Caco-2 (cell line): ENCODE measurements at places on chromosomes 6 and 20. TPM values are rescaled to one million over a fixed set of nuclear protein-coding genes. Genes with fewer than 3 reads are reported as not detected.

Gene IRAK1BP1
- total RNA-seq = 1.7 and 1.8 TPM in 2 replicates

- H3K36me3 ChIP-seq = no peaks in the 10 kb centered on the region
- H3K27ac ChIP-seq = no peak overlapping the region
- no peak overlapping the region for H3K4me3 ChIP-seq
- no peaks in the 10 kb centered on the region for H3K4me1 ChIP-seq
Observed at GRCh38 chr6:122286512-122286911, 112.9 kb upstream of the HSF2 start.

- no peaks in the 10 kb centered on the region for H3K36me3 ChIP-seq
- no peaks in the 10 kb centered on the region for H3K4me1 ChIP-seq
- no peak overlapping the region for H3K27ac ChIP-seq
- no peak for DNase-seq
- H3K4me3 ChIP-seq = no peak overlapping the region
Observed at GRCh38 chr6:16504609-16505008, 256.7 kb downstream of the ATXN1 start.

GRCh38 chr6:124066946-124067552 is 263.4 kb downstream of the NKAIN2 start:
- no peak overlapping the region for H3K4me3 ChIP-seq
- no peaks in the 10 kb centered on the region for H3K4me1 ChIP-seq
- no peaks in the 10 kb centered on the region for H3K27me3 ChIP-seq
- DNase-seq = no peak
- no peaks in the 10 kb centered on the region for H3K36me3 ChIP-seq

- DNase-seq = no peak
- no peaks in the 10 kb centered on the region for H3K27me3 ChIP-seq
- no peak overlapping the region for H3K4me3 ChIP-seq
- no peak overlapping the region for H3K27ac ChIP-seq
- no peaks in the 10 kb centered on the region for H3K36me3 ChIP-seq
Observed at GRCh38 chr6:165052561-165053480, 256.6 kb downstream of the C6orf118 start.

DNA sequence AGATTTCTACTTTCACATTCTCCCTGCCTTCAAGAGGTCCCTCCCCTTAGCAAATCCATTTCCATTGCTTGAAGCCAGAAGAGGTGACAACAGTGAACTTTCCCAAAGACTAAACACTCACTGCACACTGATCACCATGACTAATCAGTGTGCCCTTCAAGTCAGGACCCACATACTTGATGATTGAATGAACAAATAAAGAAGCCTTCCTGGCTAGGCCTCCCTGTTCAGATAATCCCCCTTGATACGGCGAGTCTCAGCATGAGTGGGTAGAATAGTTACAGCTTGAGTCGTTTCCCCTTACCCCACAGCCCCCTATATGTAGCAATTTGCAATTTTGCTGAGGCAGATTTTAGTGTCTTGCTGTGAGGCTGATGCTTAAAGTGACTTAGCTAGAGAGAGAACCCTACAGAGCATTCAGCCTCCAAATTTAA is 102.2 kb downstream of the UNC5CL start:
- no peak overlapping the region for H3K4me3 ChIP-seq
- no peaks in the 10 kb centered on the region for H3K4me1 ChIP-seq
- H3K27ac ChIP-seq = peak overlapping the region; percentile 28
- no peak for DNase-seq

Gene SOX12
- total RNA-seq = 13.9 and 14.7 TPM in 2 replicates

DNA sequence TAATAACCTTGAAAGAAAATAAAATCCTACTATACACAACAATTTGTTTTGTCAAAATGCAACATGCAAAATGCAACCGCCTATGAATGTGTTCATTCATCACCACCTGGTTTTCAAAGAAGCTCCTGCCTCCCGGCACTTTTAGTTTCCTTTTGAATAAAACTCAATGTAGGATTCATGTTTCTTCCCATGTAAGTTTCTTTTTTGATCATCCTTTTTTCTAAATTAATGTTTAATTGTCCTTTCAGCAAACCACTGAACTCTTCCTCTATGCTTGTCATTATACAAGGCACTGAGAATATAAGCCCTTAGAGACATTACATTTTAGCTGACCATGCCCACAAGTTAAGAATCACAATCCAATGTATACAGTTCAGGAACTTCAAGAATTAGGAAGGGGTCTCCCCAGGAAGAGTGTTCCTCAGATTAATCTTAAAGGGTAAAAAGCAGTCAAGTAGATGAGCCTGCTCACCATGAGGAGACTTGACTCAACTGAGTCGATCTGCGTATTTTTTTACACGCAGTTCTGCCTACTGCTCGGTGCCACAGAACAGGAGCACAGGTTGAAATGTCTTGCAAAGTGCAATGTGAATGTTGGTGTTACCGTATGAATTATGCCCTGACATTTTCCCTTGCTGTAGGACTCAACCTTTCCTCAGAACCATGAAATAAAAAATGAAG is 7.2 kb upstream of the THEMIS start:
- no peaks in the 10 kb centered on the region for H3K27me3 ChIP-seq
- DNase-seq = no peak
- H3K27ac ChIP-seq = no peak overlapping the region
- no peaks in the 10 kb centered on the region for H3K36me3 ChIP-seq
- no peak overlapping the region for H3K4me3 ChIP-seq

DNA sequence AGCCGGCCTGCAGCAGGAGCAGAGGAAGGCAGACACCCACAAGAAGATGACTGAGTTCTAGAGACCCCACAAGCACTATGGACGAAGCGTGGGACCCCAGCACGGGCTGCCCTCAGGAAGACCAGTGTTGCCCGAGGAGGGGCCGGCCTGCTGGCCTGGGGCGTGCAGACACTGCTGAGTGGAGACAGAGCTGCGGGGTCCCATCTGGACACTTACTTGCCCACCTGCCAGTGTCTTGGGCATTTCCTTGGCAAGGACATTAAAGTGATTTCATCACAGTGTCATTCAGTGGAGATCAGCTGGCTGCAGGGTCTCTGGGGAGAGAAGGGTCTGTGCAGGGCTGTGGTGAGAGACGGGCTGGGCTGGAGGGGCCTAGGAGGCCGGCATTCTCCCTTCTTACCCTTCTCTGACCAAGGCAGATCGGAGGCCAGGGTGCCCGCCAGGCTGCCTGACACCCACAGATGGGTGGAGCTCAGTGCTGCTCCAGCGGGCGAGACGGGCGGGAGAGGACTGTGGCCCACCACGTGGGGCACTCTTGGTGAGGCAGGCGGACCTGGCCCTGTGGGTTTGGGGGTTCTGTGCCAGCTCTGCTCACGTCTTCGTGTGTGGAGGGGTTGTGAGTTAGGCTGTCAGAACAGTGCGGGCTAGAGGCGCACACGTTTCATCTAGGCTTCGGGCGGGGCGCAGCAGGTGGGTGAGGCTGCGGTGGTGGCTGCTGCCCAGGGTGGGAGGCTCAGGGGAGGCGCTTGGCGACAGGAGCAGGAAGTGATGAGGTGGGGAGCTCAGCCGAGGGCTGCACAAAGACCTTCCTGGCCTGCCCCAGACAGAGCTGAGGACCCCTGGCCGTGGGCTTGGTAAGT is at the start of gene LIME1:
TSS of gene LIME1 (plus strand) at position 806 of the 860 bp plus-strand sequence. CDS start 886 bp downstream, outside the sequence.
- no peaks in the 10 kb centered on the region for H3K27me3 ChIP-seq
- H3K4me1 ChIP-seq = peaks cover 15% of the 10 kb centered on the region
- peak within 1 kb of the TSS; percentile 71 for H3K4me3 ChIP-seq
- DNase-seq = no peak
- H3K27ac ChIP-seq = peak within 1 kb of the TSS; percentile 32

GRCh38 chr20:16261733-16262273 is 311.4 kb downstream of the KIF16B start:
- H3K4me3 ChIP-seq = no peak overlapping the region
- DNase-seq = no peak
- H3K36me3 ChIP-seq = no peaks in the 10 kb centered on the region
- H3K27ac ChIP-seq = no peak overlapping the region
- no peaks in the 10 kb centered on the region for H3K4me1 ChIP-seq

DNA sequence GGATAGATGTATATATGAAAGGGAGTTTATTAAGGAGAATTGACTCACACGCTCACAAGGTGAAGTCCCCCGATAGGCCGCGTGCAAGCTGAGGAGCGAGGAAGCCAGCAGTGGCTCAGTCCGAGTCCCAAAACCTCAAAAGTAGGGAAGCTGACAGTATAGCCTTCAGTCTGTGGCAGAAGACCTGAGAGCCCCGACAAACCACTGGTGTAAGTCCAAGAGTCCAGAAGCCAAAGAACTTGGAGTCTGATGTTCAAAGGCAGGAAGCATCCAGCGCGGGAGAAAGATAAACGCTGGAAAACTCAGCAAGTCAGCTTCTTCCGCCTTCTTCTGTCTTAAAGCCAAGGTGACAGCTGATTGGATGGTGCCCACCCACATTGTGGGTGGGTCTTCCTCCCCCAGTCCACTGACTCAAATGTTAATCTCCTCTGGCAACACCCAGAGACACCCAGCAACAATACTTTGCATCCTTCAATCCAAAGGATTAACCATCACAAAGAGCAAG is 102.6 kb upstream of the GJE1 start:
- no peaks in the 10 kb centered on the region for H3K36me3 ChIP-seq
- H3K27me3 ChIP-seq = no peaks in the 10 kb centered on the region
- peaks cover 15% of the 10 kb centered on the region for H3K4me1 ChIP-seq
- peak overlapping the region; percentile 21 for H3K4me3 ChIP-seq

DNA sequence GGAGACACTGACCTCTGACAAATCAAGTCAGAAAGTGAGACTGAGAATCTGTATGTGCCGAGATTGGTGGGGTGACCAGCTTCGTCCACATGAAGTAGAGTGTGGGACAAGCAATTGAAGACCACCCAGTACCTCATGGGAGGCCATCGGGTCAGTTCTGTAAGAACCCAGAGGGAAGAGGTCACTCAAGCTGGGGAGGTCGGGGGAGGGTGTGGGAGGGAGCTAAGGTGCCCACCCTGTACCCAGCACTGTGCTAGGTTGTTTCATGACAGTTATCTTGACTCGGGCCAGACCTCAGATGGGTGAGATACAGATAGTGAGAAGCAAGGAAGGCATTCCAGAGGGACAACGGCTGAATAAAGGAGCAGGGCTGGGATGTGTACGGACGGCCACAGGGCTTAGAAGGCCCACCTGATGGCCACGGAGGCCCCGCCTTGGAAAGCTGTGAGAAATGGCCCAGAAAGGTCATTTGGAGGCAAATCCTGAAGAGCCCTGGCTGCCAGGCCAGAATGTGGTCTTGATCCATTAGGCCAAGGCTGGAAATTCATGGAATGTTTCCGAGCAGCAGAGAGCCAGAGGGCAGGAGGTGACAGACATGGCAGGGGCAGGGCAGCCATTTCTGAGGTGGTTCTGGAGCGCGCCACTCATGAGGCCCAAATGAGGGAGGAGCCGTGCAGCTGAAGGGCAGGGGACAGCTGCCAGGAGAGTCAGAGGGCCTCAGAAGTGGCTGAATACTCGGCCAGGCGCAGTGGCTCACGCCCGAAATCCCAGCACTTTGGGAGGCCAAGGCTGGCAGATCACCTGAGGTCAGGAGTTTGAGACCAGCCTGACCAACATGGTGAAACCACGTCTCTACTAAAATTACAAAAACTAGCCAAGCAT is 7.7 kb downstream of the MMP24OS start:
- peak overlapping the region; percentile 38 for H3K27ac ChIP-seq
- no peaks in the 10 kb centered on the region for H3K27me3 ChIP-seq
- no peaks in the 10 kb centered on the region for H3K36me3 ChIP-seq
- no peak overlapping the region for H3K4me3 ChIP-seq
- H3K4me1 ChIP-seq = peaks cover 9% of the 10 kb centered on the region
- no peak for DNase-seq

- H3K4me1 ChIP-seq = no peaks in the 10 kb centered on the region
- no peak for DNase-seq
- no peaks in the 10 kb centered on the region for H3K36me3 ChIP-seq
- H3K27me3 ChIP-seq = no peaks in the 10 kb centered on the region
- H3K4me3 ChIP-seq = no peak overlapping the region
- no peak overlapping the region for H3K27ac ChIP-seq
Observed at GRCh38 chr6:44685213-44685612, 297.7 kb downstream of the CDC5L start.

DNA sequence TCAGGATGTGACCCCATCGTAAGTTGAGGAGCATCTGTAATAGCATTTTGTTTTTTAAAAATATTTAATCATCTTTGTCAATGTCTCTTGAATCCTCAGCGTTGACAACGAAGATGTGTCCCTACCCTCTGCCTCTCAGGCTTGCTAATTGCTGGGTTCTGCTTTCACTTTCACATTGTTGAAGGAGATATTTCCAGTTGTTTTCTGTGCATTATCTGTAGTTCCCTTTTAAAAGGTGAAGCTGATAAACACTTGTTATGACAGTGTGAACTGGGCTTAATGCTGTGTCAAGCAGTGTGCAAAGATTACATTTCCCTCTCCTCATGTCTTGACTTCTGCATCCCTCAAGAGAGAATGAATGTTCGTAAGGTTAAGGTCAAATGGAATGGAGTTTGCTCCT is 54.9 kb downstream of the CSE1L start:
- no peaks in the 10 kb centered on the region for H3K4me1 ChIP-seq
- no peaks in the 10 kb centered on the region for H3K27me3 ChIP-seq
- no peak for DNase-seq
- peaks cover 21% of the 10 kb centered on the region for H3K36me3 ChIP-seq

- no peaks in the 10 kb centered on the region for H3K4me1 ChIP-seq
- no peaks in the 10 kb centered on the region for H3K27me3 ChIP-seq
- peaks cover 7% of the 10 kb centered on the region for H3K36me3 ChIP-seq
- H3K4me3 ChIP-seq = no peak overlapping the region
Observed at GRCh38 chr20:37804584-37805566, 98.1 kb upstream of the VSTM2L start.

DNA sequence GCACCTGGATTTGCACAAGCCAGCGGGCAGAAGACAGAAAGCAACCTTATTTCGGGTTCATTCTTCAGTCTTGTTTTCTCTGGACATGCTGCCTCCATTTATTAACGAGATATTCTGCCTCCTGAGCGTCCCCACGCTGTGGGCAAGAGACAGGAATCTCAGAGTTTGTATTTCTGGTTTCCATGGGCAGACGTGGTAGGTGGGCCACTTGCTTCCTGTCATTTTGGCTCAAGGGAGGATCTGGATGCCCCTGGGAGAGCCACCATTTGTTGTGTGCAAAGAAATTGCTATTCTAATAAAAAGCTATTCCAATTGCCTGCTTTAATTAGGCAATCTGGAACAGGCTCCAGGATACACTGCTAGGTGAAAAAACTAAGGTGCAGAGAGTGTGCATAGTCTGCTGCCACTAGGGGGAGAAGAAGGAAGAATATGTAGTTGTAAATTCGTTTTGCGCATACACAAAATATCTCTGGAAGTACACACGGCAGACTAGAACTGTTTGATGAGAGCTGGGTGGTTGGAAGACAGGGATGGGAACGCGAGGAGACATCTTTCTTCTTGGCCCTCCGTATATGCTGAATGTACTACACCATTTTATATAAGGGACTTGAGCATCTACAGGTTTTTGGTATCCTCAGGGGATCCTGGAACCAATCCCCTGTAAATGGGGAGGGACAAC is 30.1 kb upstream of the SLC16A10 start:
- no peak overlapping the region for H3K27ac ChIP-seq
- H3K36me3 ChIP-seq = no peaks in the 10 kb centered on the region
- H3K4me1 ChIP-seq = no peaks in the 10 kb centered on the region
- H3K4me3 ChIP-seq = no peak overlapping the region
- H3K27me3 ChIP-seq = no peaks in the 10 kb centered on the region

Gene TCF19
- 19.3 and 20.3 TPM in 2 replicates for total RNA-seq

Gene COL12A1
- 61.8 and 68.0 TPM in 2 replicates for total RNA-seq
